Chondrocyte (in vitro differentiated cells): ENCODE measurements at places on chromosomes 2 and 18. TPM values are rescaled to one million over a fixed set of nuclear protein-coding genes. Genes with fewer than 3 reads are reported as not detected.

GRCh38 chr18:2459886-2460285 is 111.4 kb downstream of the METTL4 start:
- H3K27ac ChIP-seq = no peak overlapping the region
- H3K4me1 ChIP-seq = no peaks in the 10 kb centered on the region
- no peak for DNase-seq
- H3K27me3 ChIP-seq = no peaks in the 10 kb centered on the region
- peaks cover 6% of the 10 kb centered on the region for H3K36me3 ChIP-seq
- H3K4me3 ChIP-seq = no peak overlapping the region

The CCDC142 gene
- 12.7 to 21.9 TPM (median 13.3 TPM) in 3 replicates for total RNA-seq

The SERPINB8 gene
- 10.2 to 13.6 TPM (median 12.0 TPM) in 3 replicates for total RNA-seq

- no peak overlapping the region for H3K4me3 ChIP-seq
- peaks cover 26% of the 10 kb centered on the region for H3K4me1 ChIP-seq
- peaks cover 4% of the 10 kb centered on the region for H3K27me3 ChIP-seq
- no peak overlapping the region for H3K27ac ChIP-seq
- no peak for DNase-seq
- H3K36me3 ChIP-seq = peaks cover 1% of the 10 kb centered on the region
These were observed 2.9 kb upstream of the SLC40A1 start for GRCh38 chr2:189583227-189584198.

The NEURL3 gene
- not detected in 3 replicates for total RNA-seq

DNA sequence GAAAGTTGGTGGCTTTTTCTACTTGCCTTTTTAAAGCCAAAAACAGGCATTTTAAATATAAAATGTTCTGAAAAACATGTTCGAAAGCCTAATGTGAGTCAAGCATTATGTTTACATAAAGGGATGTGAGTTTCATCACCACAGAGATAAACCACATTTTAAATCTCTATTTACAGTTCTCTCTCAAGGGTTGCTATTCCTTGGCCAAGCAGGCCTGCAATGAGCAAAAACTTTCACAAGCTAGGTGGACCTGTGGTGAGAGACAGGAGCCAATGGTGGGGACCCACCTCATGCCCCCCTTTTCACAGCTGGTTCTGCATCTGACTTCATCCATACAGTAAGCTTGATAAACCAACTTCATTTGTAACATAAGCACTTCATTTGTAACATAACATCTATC is 65.1 kb downstream of the CUL3 start:
- H3K4me3 ChIP-seq = no peak overlapping the region
- H3K27ac ChIP-seq = peak overlapping the region; percentile 81
- DNase-seq = no peak
- H3K27me3 ChIP-seq = no peaks in the 10 kb centered on the region
- H3K36me3 ChIP-seq = no peaks in the 10 kb centered on the region

The HRH4 gene
- total RNA-seq = not detected in 3 replicates

GRCh38 chr18:74518456-74519295 is 15.6 kb upstream of the CNDP1 start:
- H3K36me3 ChIP-seq = peaks cover 38% of the 10 kb centered on the region
- H3K27ac ChIP-seq = no peak overlapping the region
- DNase-seq = no peak
- H3K4me1 ChIP-seq = no peaks in the 10 kb centered on the region
- H3K27me3 ChIP-seq = no peaks in the 10 kb centered on the region

The PMAIP1 gene
- total RNA-seq = 4.1 to 9.9 TPM (median 8.0 TPM) in 3 replicates

DNA sequence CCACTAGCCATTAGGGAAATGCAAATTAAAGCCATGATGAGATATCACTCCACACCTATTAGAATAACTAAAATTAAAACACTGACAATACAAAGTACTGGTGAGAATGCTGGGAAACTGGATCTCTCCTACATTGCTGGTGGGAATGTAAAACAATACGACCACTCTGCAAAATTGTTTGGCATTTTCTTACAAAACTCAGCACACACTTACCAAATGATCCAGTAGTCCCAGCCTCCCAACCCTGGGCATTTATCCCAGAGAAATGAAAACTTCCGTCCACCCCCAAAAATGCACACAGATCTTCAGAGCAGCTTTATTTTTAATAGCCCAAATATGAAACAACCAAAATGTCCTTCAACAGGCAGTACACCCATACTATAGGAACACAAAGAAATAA is 8.9 kb upstream of the TMSB10 start:
- H3K27ac ChIP-seq = peak overlapping the region; percentile 29
- no peaks in the 10 kb centered on the region for H3K27me3 ChIP-seq
- DNase-seq = no peak

DNA sequence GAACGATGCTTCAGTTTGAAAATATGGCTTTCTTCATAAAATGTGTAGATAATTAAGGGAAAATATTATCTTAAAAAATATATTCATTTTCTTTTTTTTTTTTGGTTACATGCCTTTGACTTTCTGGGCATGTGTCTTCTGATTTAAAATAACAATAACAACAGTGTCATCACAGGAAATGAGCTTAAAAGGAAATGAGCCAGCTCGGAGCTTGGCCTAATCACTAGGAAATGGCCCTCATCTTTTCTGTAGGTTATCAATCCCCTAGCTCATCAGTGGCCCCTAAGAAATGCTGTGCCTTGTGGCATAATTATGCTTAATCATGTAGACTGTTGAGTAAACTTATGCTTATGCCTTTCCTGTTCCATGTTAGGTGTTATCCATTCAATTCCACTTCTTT is 141.8 kb upstream of the FHL2 start:
- H3K27ac ChIP-seq = no peak overlapping the region
- H3K4me1 ChIP-seq = no peaks in the 10 kb centered on the region
- H3K27me3 ChIP-seq = peaks cover 21% of the 10 kb centered on the region
- no peak for DNase-seq

DNA sequence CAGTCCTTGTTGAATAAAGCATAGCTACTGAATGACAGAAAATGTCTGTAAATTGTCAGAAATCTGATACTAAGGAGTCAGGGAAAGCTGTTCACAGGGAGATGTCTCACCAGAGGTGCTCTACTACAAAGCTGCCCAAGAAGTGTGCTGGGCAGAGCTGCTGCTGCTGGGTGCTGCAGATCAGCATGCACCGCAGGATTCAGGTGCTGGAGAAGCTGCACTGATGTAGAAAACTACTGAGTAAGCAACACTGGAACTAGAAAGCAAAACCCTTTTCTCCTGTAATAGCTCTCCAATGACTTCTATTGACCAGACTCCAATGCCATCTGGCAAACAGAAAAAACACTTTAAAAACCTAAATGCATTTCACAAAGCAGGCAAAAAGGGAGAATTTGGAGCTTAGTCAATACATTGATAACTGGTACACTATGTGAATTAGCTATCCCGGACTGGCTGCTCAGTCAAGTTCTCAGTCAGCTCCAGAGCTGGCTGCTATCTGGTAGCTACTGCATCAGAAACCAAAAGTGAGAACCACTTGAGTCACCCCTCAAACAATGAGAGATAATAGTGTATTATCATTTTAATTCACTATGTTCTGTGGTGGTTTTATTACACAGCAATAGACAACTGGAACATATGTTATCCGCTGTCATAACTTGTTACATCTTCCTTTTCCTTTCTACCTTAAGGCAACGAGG is 493.1 kb downstream of the CPS1 start:
- no peak for DNase-seq
- H3K4me1 ChIP-seq = no peaks in the 10 kb centered on the region
- no peak overlapping the region for H3K4me3 ChIP-seq
- H3K27ac ChIP-seq = no peak overlapping the region
- peaks cover 13% of the 10 kb centered on the region for H3K27me3 ChIP-seq

DNA sequence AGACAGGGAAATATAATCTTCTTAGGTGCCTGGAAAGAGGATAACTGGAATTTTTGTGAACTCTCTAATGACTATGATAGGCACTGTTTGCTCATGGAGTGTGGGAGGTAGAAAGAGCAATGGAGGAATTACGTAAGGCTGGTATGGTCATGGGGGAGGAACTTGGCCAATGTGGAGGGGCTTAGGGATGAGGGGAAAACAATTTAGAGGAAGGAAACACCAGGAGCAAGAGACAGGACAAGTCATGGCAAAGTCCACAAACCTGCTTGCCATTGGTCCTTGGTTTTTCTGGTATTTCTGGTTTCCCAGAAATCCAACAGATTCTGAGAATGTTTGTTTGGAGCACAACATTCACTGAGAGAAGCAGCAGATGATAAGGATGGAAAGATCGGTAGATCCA is 274.2 kb downstream of the DYSF start:
- no peak overlapping the region for H3K27ac ChIP-seq
- no peaks in the 10 kb centered on the region for H3K4me1 ChIP-seq
- no peak for DNase-seq
- peaks cover 3% of the 10 kb centered on the region for H3K36me3 ChIP-seq
- peaks cover 2% of the 10 kb centered on the region for H3K27me3 ChIP-seq
- no peak overlapping the region for H3K4me3 ChIP-seq
